ENCODE measurements at places on chromosomes 7 and 10.

- no peak for DNase-seq
Observed at GRCh38 chr10:77004917-77005564, 632.6 kb downstream of the KCNMA1 start.

DNA sequence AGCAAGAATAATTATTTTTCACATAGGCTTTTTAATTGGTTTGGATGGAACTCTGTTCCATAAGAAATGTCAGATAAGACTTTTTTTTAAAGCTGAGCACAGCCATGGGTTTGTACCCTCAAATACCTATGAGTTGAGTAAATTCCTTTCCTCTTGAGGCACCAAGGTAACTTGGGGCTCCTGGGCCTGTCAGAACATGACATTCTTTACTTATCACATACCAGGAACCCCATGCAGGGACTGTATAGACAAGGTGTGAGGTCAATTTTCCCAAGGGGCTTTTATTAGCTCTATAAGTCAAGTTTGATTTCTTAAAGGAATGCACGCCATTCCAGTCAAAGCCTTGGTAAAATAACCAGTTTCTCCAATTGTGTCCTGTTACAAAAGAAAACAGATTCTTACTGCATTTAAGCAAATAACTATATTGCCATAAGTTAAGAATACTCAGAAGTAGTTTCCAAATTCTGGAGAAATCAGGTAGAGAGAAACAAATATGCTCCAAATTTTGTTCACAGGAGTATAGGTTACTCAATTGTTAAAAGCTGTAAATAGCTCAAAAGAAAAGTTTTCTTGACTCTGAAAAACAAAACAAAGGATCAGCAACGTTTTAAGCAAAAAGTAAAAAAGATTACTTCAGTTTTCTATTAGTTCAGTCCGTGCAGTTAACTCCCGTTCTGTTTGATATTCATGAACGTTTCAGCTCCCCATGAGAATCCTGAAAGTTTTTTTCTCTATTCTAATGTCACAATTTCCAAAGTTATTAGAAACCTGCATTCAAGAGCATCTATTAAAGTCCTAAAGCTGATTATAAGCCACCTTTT lies 167.5 kb upstream of the NAMPT start:
- DNase-seq, result no peak

- DNase-seq, result no peak
Observed at GRCh38 chr7:74174606-74175082, 488 bp downstream of the EIF4H start.

GRCh38 chr7:26100406-26101339 lies 51.3 kb upstream of the NFE2L3 start:
- DNase-seq, result no peak

- DNase-seq, result no peak
Observed at GRCh38 chr10:113890769-113891168, 36.3 kb downstream of the NHLRC2 start.

GRCh38 chr7:7805511-7806153 lies 87.2 kb upstream of the RPA3 start:
- DNase-seq, result no peak
